CD4-positive, alpha-beta T cell treated with Interleukin-21 for 1 hour (primary cell): ENCODE measurements at places on chromosomes 5 and 9.

DNA sequence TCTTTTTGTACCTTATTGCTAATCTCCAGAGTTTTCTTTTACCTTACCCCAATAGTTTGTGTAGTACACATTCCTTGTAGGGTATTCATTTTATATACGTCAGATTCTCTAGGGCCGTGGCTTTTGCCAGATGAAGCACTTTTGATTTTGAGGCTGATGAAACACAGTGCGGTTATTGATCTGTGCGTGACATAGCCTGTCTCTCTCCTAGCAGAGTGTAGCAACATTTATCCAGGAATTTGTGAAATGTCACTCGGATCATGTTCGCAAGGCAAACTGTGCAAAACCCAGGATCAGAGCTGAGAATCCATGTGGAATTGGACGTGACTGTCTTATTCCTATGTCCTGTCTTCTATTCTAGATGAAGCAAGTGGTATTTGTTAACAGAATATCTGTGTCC, 142.0 kb upstream of the SH3GL2 start:
- DNase-seq = no peak

- DNase-seq = no peak
Observed at GRCh38 chr9:69170231-69170630, 3.8 kb upstream of the TJP2 start.

- DNase-seq = no peak
Observed at GRCh38 chr9:77838986-77839385, 190.9 kb upstream of the GNA14 start.

DNA sequence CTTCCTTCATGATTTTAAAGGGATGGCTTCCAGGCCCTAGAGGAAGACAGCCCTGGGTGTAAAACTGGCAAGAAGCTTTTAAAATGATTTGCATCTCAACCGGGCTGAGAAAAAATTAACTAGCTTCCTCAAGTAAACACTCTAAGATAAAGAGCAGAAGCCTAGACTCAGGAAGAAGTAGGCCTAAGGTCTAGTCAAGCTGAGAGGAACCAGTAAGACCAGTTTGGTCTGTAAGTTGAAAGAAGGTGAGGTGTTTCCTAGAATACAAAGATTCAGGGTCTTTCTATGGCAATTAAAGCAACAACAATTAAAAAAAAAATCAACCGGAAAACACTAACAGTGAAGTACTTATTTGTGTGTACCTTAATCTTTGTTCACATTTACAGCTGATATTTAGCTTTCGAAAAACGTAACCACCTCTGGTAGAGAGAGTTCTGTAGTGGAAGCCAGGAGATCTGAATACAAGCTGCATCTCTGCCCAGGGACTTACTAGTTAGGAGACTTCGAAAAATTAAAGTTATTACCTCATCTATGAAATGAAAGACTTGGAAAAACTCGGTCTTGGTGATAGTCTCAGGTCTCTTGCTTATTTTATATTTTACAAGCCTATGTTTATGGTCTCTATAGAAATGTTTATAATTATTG, 75.7 kb downstream of the TUSC1 start:
- DNase-seq = no peak

GRCh38 chr5:83255268-83255667, 177.9 kb downstream of the XRCC4 start:
- no peak for DNase-seq

DNA sequence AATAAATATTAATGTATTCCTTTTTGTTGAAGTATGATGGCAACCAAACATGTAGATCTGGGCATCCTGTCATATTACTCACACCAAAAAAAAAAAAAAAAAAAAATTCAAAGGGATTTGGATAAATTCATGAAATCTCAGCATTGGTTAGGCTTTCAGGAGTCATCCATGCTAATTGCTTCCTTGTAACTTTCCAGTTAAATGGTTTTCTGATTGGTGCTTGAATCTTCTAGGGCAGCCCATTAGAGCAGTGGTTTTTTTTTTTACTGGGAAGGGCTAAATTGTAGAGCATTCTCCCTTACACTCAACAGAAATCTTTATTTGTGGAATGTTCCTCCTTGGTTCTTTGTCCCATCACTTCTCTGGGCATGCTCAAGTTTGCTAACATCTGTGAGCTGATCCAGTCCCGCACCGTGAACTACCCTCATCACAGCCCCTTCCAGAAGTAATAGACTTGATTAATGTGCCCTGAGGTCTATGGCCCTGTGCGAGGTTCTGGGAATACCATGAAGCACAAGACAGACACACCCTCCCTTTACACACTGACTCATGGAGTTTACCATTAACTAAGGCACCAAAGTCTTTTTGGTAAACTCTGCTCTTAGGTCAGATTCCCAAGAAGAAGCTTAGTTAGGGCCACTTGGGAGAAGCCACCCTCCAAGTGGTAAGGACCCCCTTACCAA, 56.0 kb downstream of the RGS3 start:
- DNase-seq = no peak

DNA sequence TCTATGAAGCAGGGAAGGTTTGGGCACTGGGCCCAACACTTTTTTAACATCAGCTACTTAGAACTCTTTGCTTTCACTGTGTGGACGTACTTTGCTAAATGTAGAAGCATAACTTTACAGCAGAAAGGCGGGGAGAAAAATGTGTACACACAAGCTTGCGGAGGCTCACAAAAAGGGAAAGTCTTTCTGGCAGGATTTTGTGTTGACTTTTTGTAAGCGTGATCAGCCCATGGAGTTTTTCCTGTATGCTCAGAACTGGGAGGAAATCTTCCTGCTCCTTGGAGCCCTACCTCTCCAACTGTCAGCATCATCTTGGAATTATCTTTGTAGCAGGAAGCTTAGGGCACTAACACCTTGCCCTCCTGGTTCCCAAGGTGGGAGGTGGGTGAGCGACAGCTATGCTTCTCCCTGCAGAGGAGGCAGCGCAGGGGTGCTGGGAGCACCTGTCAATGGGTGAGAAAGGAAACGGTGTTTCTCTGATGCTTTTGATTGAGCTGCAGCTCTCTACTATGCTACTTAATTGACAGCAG, 321.9 kb downstream of the GADD45G start:
- no peak for DNase-seq
